ENCODE measurements at places on chromosomes 2 and 18.

DNA sequence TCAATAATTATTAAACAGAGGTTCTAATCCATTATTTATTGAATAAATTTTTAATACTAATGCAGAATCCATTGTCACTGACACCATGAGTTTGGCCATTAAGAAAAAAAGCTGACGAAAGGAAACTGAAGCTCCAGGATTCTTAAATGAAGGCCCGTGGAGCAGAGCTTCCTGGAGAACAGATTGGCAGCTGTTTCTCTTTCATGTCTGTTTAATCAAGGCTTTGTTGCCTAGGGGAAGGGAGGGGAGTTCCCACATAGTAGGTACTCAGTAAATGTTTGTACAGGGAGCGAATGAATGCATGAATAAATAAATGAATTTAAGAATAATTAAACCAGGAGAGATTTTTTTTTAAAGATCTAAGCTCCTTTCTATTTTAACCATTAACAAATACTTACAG lies 315.1 kb upstream of the KLHL29 start:
- no peak for DNase-seq

DNA sequence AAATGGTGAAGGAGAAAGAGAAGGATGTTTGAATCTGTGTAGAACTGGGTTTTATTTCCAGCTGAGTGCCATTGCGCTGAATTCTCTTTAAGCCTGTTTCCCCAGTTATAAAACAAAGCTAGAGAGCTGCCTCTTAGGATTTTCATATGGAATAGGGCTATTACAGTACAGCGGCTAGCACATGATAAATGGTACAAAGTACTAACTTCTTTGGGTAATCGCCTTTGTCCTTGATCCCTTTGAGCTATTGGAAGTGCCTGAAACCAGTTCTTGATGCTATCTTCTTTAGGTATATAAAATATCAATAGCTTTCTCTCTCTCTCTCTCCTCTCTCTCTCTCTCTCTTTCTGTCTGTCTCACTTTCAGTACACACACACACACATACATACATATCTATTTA lies 71.3 kb downstream of the SOX11 start:
- DNase-seq: no peak

DNA sequence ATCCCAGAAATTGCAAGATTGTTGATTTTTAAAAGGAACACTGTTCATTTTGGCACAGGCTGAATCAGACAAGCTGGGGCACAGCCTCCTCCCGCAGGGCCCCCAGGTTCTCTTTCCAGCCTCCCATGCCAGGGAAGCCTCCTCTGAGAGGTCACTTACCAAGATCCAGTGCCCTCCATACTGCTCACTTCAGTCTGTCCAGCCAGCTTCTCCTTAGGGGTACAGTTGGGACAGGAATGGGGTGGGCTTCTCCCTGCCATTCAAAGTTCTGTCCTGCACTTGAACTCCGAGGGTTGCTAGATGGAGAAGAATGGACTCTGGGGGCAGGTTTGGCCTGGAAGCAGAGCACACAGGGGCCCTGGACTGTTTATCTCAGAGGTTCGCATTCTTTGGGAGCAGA lies 7.5 kb upstream of the CYP26B1 start:
- DNase-seq: no peak

DNA sequence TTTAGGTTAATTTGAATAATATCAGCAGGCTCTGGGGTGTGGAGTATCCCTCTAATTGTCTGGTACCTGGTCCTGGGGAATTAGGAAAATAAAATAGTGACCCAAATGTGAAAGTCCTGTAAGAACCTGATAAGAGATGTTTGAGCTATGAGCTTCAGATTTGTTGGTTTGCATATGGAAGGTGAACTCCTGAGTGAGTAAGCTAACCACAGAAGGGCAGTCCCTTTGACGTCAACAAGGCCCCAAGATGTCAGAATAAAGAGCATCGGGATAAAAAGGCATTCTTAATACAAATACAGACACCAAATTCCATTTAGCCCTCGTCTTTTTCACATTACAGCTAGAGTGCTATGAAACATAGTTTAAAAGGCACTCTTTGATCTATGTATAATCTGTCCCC lies 1366.3 kb upstream of the TMEFF2 start:
- DNase-seq: no peak

GRCh38 chr2:132884705-132885104 lies 214.7 kb upstream of the LYPD1 start:
- no peak for DNase-seq

DNA sequence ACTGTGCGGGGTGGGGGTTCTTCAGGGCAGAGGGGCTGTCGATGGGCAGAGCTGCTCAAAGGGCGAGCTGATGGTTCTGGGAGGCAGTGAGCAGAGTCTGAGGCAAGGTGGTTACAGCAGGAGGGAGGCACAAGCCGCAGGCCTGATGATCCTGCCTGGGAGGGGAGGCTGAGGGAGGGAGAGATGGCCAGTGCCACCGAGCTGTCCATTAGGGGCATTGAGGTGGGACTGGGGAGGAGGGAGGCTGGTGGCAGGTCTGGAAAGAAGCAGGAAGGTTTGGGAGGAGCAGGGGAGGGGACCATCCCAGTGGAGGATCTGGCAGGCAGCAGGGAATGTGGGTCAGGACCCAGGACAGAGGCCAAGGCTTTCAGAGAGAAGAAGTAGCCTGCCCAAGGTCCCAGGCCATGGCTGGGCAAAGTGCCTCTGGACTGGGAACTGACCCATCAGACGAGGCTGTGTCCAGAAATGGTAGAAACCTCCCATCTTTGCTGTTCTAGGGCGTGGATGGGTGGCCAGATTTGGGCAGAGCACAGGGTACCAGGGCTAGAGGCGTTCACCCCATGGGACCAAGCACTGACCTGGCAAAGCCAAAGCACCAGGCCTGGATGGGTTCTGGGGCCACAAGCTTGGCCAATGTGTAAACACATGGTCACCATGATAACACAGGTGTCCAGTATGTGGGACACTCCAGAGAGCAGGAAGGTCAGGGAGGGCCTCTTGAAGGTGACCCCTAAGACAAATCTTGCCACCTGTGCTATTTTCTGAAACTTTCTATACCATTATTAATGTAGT lies 55.5 kb downstream of the INHBB start:
- DNase-seq: no peak

DNA sequence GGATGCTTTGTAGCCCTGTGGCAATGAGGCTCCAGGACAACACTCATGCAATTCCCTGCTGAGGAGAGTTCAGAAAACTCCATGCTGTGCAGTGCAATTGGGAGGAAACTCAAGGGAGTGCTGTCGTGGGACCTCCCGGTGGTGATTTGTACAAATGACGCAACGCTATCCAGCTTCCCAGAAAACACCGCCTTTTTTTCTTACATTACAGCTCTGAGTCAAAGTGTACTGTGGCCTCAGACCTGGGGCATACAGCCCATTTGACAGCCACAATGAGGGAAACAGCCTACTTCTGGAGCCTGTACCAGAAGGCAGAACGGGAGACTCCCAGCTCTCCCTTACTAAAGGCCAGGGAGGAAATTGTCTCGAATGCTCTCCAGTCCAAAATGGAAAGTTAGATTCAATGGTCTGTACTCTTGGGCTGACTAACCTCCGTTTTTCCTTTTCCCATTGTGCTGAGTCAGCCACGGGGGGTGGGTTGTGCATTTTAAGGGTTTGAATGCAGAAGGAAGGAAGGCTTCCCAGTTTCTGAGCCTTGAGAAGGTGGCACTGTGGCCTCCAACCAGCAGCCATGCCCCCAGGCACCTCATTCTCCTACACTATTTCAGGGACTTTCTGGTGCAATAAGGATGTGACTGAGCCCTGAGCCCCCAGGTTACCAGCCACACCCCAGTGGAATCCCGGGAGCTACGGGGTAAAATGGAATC lies 16.4 kb upstream of the CYP1B1 start:
- no peak for DNase-seq

GRCh38 chr2:202822411-202822810 lies 49.2 kb downstream of the ICA1L start:
- no peak for DNase-seq
